Stimulated activated CD8-positive, alpha-beta memory T cell treated with anti-CD3 and anti-CD28 coated beads, Interleukin-12 subunit alpha, Interleukin-12 subunit beta, amount 100 ng/mL, for 4 hours (primary cell): ENCODE measurements at places on chromosomes 2 and 18.

GRCh38 chr2:190477661-190478454 is 56.7 kb downstream of the NEMP2 start:
- no peak for DNase-seq

DNA sequence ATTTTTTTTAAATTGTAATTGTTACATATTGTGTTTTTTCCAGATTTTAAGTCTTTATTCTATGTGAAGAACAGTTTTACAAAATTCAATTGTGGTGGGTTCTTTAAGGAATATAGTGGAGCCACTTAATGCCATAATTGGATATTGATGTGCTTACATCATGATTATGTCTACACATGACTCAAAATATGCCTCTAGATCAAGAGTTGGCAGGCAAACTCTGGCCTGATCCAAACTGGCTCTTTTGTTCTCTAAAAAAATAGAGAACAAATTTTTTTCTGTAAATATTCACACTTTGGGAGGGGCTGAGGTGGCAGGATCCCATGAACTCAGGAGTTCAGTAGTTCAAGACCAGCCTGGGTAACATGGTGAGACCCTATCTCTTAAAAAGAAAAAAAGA is 8.3 kb downstream of the EHBP1 start:
- DNase-seq, result no peak

DNA sequence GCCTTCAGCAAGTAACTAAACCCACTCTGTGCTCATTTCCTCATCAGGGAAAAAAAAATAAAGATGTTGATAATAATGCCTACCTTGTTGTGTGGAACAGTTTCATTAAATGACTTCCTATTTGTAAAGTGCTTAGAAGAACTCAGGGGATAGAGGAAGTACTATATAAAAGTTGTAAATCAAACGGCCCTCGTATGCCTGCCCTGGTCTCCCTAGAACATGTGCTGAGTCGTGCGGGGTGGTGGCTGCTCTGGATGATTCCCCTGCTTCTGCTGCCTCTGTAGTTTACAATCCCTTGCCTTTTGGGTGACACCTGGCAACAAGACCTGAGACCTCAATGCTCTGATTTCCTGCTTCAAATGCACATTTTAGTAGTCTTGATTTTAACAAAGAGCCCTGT is 170.0 kb downstream of the CERS6 start:
- DNase-seq, result no peak

DNA sequence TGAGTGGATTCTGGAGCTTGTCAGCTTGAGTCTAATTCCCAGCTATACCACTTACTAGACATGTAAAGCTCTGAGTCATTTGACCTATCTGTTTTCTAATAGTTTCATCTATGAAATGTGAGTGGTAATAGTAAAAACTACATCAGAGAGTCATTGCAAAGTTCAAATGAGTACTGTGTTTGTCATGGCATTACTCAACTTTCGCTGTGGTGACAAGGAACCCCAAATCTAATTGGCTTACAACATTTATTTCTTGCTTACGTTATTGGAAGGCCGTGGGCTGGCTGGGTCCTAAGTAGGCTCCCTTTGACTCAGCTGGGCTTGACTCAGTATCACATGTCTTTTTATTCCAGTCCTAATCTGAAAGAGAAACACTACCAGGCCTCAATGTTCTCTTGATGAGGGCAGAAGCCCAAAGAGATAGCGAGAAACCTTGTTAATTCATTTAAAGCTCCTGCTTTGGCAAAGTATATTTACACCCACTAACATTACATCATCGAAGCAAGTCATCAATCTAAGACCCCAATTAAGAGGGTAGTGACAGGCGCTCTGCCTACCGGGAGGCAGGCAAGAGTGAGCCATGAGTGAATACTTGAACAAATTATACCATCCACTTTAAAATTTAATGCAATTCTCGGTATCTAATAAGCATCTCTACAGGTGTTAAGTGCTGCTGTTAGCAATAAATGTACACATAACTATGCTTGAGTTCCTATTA is 431.8 kb upstream of the SPHKAP start:
- DNase-seq, result no peak
